Activated T-cell treated with anti-CD3 and anti-CD28 coated beads for 24 hours (primary cell): ENCODE measurements at places on chromosomes 12 and 14.

DNA sequence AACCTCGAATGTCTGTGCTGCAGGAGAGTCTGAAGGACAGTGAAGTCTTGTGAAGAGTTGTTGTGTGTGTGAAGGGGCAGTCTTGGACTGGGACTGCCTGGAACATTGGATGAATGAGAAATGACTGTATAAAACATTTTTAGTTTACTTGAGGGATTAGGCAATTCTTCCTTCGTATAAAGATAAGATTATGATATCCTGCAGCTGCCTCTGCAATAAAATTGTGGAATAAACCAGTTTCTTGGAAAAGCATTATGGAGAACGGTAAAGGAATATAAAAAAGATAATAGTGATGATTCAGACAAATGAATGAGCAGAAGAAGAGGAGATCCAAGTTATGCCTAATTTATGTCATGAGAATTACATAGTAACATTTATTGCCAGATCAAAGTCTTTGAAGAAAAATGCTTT is 30.9 kb upstream of the LUM start:
- no peak for DNase-seq

DNA sequence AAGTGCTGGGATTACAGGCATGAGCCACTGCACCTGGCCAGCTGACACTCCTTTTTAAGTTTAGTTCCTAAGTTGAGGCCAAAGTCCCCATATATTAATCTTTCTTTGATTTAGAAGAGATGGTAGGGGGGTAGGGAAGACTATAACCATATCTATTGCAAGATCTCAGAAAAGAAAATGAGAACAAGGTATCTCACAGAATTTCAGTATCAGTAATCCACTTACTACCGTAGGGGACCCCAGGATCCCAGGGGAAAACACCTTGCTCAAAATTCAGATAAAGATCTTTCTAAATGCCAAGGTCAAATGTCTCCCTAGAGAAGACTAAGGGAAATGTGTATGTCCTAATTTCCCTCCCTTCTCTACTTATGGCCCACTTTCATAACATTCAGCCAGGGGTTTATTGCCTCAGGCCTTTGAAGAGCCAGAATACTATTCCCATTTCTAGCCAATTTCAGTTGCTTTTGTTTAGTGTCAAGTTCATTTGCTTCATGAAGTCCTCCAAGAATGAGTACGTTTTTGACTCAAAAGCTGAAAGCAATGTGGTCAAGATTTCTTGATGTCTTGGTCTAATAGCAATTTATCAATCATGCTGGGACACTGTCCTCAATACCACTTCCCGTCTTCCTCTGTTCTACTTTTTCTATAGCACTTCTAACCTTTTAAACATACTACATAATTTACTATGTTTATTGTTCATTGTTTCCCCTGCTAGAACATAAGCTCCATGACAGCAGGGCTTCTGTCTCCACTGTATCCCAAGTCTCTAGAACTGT is 86.3 kb downstream of the DCAF5 start:
- no peak for DNase-seq

DNA sequence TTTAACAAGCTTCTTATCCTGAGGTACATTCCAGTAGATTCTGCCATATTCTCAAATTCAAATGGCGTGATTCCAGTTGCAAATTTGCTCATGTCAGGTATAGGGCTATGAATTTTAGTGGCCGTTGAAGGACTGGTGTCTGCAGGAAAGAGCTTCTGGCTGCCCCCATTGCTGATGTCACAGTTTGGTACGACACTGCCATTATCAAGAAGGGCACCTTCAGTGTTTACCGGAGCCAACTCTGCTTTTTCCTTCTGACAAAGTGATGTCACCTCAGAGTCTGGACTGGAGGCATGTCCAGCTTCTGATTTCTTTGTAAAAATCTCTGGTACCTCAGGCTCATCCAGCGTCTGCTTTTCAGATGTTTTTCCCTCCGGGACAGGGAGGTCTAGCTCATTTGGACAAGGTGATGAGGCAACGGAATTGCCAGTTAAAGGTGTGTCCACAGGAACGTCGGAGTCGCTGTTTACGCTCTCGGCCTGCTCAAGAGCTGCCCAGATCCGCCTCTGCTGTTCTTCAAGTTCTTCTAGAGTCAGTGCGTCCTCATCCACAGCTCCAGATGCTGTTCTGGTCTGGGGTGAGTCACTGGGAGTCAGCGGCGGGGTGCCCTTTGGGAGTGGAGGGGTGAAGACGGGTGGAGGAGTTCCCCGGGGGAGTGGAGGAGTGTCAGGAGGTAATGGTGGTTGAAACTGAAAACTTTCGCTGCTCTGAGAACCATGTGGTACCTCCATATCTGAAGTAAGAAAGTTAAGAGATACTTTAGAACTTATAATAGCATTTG is 27.0 kb downstream of the ZCCHC8 start:
- DNase-seq, result peak; percentile 34

- no peak for DNase-seq
Observed at GRCh38 chr14:70098250-70098809, 90.4 kb downstream of the SLC8A3 start.

DNA sequence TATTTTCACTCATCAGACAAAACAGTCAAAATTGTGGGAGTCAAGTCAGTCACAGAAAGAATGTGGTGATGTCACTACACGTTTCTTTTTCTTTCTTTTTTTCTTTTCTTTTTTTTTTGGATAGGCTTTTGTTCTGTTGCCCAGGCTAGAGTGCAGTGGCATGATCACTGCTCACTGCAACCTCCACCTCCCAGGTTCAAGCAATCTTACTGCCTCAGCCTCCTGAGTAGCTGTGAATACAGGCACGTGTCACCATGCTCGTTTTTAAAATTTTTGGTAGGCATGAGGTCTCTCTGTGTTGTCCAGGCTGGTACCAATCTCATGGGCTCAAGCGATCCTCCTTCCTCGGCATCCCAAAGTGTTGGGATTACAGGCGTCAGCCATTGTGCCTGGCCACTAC is 2.3 kb downstream of the CLECL1 start:
- DNase-seq, result no peak

DNA sequence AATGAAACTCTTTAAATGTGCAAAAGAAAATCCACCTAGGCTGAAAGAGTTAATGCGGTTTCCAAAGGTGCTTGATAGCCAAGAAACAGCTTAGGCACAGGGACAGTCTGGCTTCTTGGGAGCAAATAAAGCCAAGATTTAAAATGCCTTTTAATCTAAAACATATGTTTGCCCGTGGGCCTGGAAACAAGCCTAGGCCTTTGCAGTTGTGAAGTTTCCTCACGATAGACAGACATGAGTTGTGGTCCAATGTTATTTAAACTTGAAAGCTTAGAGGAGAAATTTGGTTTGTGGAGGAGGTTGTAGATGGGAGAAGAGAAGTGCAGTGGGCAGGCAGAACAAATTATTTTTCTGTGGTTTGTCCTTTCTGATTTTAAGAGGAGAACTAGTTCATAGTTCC is 29.8 kb downstream of the PROX2 start:
- no peak for DNase-seq

GRCh38 chr14:68363843-68364767 is 428.8 kb downstream of the ZFP36L1 start:
- no peak for DNase-seq

DNA sequence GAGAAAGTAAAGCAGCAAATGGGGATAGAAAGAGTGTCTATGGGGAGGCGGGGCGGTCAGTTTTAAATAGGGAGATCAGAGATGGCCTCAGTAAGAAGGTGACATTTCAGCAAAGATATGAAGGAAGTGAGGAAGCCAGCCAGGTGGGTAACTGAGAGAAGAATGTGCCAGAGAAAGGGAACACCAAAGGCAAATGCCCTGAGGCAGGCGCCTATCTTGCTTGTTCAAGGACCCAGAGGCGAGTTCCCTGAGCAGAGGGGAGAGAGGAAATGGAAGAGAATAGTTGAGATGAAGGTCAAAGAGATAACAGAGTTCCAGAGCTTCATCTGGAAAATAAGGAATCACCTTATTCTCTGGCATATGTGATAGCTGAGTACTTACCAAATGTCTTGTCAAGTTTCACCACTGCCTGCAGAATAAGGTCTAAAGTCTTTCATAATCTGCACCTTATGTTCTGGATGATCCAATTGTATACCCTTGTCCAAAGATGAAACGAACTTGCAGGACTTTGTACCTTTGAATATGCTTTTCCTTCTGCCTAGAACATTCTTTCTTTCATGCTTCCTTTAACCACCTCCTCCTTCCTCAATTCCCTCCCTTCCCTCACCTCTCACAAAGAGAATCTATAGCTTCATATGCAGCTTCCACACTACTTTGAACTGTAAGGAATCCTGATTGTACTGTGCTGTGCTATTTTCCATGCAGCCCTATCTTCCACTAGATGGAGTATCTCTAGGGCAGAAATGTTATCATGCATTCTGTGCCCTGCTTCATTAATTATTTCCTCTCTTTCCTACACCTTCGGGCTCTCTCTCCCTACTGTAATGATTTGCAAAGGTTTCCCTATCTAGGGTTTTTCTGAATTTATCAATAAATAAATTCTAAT is 38.5 kb downstream of the GNPTAB start:
- no peak for DNase-seq

DNA sequence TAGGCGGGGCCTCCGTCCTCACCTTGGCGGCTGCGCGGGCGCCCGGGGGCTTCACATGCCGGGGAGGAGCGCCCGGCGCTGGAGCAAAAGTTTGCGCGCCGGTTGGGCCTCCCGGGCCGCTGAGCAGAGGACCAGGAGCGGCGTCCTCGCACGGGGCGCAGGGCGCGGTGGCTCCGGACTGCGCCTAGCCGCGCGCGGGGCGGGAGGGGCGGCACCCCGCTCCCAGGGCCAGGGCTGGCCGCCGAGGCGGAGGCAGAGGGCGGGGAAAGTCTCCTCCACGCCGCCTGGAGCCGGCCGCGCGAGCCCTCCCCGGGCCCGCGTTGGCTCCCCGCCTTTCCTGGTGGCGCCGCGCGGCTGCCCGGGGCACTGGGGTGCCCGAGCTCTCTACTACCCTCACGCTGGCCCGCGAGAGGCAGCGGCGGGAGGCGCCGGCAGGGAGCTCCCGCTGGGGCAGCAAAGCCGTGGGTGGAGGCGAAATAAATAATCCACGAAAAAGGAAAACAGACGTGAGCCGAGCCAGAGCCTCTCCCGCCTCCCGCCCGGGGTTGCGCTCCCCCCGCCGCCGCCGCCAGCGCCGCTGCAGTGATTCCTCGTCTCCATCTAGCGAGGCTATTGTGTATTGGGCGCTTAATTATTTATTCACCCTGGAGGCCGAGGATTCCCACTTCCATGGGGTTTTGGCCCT is 400 bp upstream of the PRIMA1 start:
- DNase-seq, result no peak

DNA sequence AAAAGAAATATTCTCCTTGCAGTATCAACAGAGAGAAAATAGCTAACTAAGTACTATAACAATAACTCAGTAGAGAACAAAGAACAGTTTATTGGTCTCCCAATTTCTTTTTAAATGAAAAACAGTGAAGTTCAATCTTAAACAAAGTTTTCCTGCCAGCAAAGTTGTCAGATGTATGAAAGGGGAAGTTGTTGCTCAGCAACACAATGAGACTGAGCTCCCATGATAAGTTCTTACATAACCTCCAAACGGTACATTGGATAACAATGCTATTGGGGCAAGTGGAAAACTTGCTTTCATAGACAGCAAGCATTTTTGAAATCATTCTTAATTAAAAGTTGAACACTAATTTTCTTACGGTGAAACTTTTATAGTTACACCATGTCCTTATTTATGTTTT is 94.9 kb downstream of the ALG10B start:
- no peak for DNase-seq

DNA sequence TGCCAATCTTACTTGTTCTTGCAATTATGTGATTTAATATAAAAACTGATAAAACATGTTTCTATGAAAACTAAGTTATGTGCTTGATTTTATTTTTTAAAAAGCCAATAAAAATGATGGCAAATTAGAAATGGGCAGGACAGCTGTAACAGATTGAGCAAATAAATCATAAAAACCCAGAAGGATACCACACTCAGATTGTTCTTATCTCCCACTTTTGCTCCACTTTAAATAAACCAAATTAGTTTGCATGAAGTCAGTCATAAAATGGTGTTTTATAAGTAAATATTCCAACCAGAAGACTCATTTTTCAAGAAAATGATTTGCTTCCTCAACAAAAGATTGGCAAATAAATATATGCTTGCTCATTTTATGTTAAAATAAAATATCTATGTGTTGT is 307.9 kb upstream of the G2E3 start:
- DNase-seq, result no peak

DNA sequence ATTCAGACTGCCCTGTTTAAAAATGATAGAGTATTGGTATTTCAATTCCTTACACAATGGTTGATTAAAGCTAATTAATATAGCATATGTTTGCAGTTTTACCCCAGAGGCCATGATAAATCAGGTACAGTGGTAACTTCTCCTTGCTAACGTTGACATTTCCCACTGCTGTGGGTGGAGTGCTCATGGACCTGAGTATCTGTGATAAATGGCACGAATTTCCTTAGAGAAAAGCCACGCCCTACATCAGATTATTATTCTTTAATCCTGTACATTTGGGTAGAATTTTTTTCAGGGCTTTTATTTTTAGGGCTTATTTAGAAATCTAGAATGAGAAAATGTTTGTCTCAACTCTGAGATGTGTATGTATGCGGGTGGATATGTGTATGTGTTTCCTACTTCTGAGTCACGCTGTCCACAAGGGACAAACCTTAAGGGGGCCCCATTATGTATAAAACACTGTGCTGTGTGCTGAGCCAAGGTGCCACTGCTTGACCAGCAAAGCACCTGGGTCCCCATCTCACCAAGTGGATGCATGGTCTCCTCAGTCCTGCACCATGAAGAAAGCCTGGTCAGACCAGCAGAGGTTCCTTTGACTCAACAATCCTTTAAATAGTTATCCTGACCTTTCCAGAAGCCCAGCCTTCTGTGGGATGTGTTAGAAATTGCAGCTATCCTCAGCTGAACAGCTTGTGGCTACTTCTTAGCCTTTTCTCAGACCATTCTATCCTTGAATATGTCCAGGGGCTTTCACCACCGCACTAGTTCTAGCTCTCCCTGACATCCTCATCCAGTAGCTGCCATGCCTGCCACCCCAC is 57.9 kb upstream of the STK38L start:
- DNase-seq, result no peak

GRCh38 chr12:55057481-55057880 is 37.7 kb downstream of the NEUROD4 start:
- DNase-seq, result no peak

DNA sequence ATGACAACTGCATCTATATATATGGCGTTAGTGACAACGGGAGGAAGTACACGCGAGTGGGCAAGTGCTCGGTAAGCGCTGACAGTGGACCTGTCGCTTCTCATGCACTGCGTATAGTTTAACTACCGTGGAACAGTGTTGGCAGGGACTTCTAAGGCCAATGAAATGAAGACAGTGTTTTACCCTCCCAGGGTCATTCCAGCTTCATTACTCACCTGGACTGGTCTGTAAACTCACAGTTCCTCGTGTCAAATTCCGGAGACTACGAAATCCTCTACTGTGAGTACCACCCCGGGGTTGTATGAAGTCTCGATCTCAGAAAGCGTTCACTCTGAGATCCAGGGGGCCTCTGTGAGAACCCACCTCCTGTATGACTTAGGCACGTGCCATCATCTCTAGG is 129.2 kb upstream of the EVL start:
- DNase-seq, result no peak

- DNase-seq, result no peak
Observed at GRCh38 chr12:3097186-3097804, 20.1 kb downstream of the TSPAN9 start.
